HCEC 1CT (cell line): ENCODE measurements at places on chromosomes 12 and 14.

- peak; percentile 43 for DNase-seq
Observed at GRCh38 chr12:26748741-26749431, 84.1 kb downstream of the ITPR2 start.

DNA sequence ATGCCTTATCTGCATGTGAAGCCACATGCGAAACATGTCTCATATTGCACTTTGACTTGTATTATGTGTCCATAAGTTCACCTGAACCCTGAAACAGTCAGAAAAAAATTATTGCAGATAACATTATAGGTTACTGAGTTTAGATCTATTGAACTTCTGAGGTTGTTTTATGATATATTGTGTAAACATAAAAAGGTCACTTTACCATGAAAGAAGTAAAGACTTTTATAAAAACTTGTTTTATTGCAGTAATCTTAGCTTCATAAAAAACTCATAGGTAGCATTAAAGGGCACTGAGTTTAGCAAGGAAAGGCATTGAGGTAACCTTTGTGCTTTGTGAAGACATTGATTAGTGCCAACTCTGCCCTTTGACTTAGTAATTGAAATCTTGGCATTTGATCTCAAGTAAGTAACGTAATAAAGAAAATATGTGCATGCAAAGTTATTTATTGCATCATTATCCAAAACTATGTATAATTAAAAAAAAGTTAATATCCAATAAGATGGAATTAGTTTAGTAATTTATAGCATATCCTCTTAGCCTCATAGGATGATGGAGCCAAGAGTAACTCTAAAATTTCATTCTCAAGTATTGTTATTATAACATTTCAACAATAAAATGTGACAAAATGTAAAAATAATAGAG, 313.3 kb upstream of the ATP2B1 start:
- no peak for DNase-seq

DNA sequence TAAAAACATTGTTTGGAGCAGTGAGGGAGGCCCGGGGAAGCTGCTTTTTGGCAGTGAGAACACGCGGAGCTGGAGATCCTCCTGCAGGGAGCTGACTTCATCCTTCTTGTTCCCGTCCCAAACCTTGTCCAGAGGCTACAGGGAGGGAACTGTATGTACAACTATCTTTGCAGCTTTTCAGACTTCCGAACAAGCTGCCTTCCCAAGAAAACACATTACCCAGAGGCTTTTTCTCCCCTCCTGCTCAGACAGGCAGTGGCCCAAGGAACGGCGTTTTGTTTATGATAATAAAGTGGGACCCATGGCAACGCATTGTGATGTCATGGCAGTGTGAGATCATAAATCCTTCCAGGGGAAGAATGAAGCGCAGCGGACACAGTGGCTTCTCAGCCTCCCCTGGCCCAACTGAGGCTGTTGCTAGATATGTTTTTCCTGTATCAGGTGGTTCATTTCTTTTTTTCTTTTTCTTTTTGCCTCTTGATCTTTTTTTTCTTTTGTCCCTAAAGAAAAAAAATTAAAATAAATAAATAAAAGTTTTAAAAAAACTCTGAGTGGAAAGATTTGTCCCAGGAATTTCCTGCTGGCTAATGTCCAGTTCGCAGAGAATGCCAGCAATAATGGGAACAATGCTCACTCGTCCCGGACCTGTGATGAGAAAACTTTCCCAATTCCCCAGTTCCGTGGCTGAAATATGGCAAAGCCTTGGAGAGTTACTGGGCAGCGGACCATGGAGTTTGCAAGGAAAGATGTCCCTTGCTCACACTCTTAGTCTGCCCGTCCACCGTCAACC, 103.4 kb upstream of the MAP1LC3B2 start:
- peak; percentile 90 for DNase-seq

- DNase-seq = no peak
Observed at GRCh38 chr14:75221797-75222196, 45.4 kb upstream of the TMED10 start.

DNA sequence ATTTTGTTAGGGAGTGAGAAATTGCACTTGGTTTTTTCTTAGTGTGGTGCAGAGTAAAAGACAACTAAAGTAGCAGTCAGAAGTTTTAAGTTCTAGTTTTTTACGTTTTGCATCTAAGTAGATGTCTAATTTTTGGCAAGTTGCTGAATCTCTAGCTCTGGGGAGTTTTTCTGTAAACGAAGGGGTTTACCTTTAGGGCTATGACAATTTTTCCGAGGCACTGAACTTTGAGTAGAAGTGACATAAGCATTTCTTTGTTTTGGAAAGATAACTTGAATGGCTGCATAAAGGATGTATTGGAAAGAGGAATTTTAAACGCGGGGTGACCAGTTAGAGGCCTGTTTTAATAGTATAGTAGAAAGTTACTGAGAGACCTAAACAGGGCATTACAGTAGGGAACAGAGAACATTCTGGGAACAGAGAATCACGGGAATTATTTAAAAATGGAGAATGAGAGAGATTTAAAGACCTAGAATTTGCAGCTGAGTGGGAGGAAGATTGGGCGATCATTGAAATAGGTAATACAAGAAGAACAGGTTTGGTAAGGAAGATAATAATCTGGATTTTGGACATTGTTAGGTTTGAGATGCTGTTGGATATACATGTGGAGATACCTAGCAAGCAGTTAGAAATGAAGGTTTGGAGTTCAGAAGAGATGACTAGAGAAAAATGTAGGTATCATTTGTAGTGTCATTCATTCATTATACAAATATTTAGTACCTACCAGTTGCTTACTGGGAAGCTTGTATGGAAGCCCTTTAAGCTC, 1.2 kb downstream of the ZNF410 start:
- DNase-seq = no peak

DNA sequence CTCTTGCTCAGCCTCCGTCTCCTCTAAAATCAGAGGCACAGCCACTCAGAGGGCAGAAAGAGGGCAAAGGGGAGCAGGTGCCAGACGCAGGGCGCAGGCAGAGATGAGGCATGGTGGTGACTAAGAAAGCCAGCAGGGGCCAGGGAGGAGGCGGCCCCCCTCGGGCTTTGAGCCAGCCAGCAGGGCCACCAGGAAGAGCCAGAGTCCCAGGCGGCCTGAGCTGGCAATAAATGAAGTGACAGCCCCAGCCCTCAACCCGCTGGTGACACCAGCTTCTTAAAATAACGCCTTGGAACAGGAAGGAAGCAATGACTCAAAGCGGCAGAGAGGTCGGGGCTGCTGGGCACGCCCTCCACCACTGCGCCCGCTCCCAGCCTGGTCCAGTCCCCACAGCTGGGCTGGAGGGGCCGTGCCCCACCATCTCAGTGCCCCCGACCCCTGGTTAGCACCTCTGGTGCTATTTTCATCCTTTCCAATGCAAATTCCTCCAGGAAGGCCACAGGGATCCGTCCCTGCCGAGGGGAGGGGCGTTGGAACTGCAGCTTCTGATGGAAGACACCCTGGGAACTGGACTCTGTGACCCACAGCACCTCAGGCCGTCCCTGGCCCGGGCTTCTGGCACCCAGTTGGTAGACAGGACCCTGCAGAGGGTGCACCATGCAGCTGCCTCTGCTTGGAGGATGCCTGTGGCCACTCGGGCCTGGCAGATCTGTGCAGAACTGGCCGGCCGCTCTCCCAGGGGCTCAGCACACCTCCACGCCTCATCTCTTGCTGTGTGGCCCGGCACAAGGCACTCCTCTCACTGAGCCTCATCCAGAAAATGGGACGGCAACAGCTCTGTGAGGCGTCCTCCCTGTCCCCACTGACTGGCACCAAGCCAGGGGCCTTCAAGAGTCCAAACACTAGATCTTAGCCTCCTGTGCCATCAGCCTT, 113.7 kb downstream of the NCOR2 start:
- peak; percentile 11 for DNase-seq

- no peak for DNase-seq
Observed at GRCh38 chr14:35865611-35866324, 39.6 kb downstream of the BRMS1L start.

- DNase-seq = no peak
Observed at GRCh38 chr12:39620659-39621658, 1.4 kb upstream of the ABCD2 start.

- no peak for DNase-seq
Observed at GRCh38 chr14:39617537-39617936, 185.3 kb upstream of the FBXO33 start.

GRCh38 chr14:54789166-54789565, 113.5 kb downstream of the GCH1 start:
- no peak for DNase-seq

DNA sequence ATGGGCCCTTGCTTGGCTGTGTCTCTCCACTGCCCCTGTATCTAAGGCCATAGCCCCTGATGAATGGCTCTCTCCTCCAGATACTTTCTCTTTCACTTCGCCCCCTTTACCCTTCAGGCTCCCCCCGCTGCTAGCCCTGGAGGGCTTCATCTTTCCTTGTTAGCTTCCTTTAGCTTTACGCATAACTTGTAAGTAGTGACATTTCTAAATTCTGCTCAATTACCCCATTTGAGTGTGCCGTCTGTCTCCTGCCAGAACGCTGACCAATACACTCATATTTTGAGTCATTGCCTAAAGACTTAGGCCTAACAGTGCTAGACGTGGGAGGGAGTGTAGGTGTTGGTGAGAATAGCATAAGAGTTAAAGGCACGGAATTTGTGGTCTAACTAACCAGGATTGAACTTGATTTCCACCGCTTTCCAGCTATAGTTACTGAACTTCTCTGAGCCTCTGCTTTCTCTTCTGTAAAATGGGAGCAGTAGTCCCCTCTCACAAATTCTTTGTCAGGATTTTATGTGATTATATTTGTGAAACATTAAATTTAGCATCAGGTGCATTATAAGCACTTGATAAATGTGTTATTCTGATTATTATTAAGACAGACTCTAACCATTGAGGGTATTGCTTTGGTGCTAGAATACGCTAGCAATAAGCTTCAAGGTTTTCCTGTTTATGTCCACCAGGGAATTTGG, 129.3 kb downstream of the ZFP36L1 start:
- peak; percentile 95 for DNase-seq

DNA sequence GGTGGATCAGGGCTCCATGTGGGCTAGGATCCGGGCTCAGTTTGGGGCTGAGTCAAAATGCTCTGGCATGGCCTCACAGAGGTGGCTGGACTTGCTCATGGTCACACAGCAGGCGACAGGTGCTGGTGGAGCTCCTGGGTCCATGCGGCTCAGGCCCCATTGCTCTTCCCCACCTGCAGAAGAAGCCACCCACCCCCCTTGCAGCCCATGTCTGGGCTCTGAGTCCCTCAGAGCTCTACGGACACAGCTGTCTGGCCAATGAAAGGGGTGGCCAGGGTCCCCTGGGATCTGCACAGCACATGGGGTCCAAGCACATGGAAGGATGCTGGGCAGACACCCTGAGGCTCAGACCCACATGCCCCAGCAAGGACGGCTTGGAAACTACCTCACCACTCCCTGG, 17.0 kb upstream of the C14orf180 start:
- no peak for DNase-seq

DNA sequence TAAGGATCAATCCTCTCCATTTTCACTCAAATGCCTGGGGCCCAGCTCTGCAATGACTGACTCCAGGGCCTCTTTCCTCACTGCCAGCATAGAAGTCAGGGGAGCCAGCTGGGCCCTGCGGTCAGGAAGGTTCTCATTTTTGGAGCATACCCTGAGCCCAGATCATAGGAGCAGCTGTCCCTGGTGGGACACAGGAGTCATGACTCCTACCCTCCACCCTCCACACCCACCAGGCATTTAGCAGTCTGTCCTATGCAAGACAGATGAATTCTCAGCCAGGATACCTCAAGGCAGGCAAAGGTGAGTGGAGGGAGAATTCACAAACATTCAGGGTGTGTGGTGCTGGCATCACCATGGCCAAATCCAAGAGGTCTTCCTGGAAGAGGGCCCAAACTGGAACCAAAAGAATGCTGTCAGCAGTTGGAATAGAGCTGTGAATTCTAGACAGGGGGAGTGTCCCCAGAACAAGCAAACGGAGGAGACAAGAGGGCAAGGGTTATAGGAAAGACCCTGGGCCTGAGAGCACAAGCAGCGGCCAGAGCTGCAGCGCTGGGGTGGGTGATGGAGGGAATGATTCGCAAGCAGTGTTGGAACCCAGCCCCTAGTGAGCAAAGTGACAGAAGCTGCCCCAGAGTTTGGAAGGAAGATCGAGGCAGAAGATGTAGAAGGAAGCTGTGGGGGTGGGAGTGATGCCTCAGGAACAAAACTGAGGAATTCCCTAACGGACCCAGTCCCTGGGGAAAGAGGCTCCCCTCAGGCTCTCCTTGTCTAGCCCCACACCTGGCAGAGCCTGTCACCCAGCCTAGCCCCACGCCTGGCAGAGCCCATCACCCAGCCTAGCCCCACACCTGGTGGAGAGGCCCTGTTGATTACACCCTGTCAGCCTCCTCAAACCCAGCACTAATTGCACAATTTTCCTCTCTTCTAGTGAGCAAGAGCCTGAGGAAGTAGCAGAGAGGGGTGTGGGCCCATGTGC, 4.5 kb upstream of the REM2 start:
- DNase-seq = no peak

GRCh38 chr14:69879175-69880043, at the start of gene SMOC1:
Gene SMOC1 (plus strand): TSS chr14:69879416. CDS start chr14:69879679, 263 bp downstream.
- peak; percentile 77 for DNase-seq

DNA sequence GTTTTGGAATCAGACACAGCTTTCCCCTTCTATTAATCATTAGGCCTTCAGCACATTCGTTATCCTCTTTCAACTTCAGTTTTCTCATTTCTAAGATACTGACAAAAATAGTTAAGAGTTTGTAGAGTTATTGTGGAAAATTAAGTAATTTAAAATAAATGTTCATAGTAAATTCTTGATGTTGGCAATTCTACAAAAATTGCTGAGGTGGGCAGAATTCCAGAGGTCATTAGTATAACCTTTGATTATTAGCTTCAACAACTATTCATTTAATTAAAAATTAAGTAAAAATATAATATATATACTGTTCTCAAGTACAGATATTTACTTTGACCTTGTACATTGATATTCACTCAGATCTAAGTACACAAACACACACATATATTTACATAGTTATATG, 58.5 kb downstream of the DIO2 start:
- DNase-seq = no peak

GRCh38 chr12:42652048-42652447, 62.5 kb upstream of the PRICKLE1 start:
- no peak for DNase-seq

GRCh38 chr12:39572551-39572950, 47.1 kb downstream of the ABCD2 start:
- DNase-seq = no peak

GRCh38 chr12:87021400-87021799, 765.2 kb upstream of the MGAT4C start:
- DNase-seq = no peak

GRCh38 chr12:58034712-58035111, 93.3 kb downstream of the ATP23 start:
- DNase-seq = no peak

- DNase-seq = no peak
Observed at GRCh38 chr14:77045238-77046162, 17.0 kb upstream of the IRF2BPL start.

DNA sequence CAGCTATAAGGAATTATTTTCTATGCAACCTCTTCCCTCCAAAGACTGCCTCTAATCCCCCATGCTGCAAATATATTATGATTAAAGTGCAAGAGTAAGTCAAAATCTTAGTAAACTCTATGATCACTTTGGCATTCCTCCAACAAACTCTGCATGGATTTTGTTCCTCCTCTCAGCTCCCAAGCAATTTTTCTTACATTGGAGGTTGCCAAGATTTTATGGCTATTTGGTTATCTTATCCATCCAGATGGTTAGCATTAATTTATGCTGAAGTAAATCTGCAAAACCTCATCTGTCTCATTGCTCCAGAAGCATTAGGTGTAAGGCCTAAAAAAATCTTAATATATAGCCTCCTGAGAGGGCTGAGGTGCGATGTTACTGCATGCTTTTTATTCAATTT, 228.1 kb downstream of the CHST11 start:
- no peak for DNase-seq
